AG04449 (cell line): ENCODE measurements at places on chromosomes 4 and X.
A peak's percentile ranks its signal among the peaks of the same experiment; 100 is the strongest.

DNA sequence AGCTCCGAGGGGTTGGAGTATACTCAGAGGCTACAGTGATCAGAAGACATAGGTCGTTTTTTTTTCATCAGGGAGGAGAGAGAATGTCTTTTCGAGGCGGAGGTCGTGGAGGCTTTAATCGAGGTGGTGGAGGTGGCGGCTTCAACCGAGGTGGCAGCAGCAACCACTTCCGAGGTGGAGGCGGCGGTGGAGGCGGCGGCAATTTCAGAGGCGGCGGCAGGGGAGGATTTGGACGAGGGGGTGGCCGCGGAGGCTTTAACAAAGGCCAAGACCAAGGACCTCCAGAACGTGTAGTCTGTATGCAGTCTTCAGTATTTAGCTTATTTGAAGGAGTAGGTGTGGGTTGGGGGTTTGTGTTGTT lies 500 bp downstream of the GAR1 start:
- no peak for DNase-seq

- no peak for DNase-seq
These were observed 127.2 kb downstream of the CCSER1 start for GRCh38 chr4:90254357-90254756.

DNA sequence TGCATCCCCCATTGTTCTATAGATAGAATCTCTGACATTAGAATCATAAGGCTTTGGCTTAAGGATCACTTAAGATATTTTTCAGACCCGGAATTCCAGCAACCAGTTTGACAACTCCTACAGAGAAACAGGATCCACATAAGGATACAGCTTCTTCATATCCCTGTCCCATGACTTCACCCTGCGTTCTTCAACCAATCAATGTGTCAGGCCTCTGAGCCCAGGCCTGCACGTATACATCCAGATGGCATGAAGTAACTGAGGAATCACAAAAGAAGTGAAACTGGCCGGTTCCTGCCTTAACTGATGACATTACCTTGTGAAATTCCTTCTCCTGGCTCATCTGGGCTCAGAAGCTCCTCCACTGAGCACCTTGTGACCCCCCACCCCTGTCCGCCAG lies 85.1 kb downstream of the MFAP3L start:
- DNase-seq = no peak

- DNase-seq = no peak
These were observed 111.1 kb downstream of the ZNF330 start for GRCh38 chr4:141331534-141332358.

DNA sequence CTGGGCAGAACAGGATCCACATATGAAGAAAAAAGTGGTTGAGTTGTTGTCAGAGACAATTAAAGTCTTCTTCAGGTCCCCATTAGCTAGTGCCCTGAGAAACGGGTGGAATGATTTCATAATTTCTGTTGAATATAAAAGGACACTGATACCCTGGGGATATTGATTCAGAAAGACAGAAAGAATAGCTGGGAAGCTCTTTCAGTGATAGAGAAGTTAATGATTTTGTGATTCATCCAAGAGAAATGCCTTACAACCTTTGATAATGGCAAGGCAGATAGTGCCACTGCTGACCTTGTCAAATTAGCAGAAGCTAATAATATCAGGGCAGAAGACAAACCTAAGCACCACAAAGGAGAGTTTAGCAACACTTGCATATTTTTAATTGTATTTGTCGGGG lies 37.9 kb downstream of the UNC5C start:
- DNase-seq = no peak

DNA sequence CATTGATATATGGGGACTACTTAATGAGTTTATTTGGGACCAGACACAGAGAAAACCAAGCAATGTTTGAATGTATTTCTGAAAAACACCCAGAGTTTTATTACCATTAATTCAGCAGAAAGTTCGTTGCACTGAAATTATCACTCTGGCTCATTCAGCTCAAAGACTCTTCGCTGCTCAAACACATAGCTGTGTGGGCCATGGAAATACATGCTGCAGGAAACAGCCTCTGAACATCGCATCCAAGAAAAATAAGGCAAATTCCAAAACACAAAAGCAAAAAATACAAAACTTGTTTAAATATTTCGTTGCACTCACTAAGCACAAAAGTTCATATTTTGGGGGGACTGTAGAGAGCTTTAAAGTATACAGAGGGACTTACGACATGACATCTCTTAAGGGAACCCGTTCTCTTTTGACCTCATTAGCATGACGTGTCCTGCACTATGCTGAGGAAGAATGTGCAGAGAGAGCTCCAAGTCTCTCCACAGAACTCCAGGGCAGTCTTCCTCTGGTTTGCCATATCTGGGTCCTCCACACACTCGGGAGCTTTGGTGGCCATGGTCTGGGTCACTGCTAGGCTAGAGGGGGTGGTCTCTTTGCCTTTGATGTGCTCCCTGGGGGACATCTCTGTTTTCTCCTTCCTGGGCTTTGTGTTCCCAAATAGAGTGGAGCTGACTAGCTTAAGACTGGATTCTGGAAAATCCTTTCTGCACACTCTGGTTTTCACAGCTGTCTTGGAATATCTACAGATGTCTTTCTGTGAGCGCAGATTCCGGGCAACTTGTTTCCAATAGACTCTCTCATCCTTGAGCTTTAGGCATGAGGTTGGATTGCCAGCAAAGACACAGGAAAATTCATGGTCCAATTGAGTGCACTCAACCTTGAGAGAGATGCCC lies 2.8 kb downstream of the FGFBP1 start:
- DNase-seq = no peak

- no peak for DNase-seq
These were observed 90.4 kb upstream of the RASGEF1B start for GRCh38 chr4:81562093-81562492.

GRCh38 chr4:140756319-140757231 lies at the start of gene TBC1D9:
Gene TBC1D9 (minus strand): TSS chr4:140756385. CDS start chr4:140756045, 340 bp downstream.
- no peak for DNase-seq

DNA sequence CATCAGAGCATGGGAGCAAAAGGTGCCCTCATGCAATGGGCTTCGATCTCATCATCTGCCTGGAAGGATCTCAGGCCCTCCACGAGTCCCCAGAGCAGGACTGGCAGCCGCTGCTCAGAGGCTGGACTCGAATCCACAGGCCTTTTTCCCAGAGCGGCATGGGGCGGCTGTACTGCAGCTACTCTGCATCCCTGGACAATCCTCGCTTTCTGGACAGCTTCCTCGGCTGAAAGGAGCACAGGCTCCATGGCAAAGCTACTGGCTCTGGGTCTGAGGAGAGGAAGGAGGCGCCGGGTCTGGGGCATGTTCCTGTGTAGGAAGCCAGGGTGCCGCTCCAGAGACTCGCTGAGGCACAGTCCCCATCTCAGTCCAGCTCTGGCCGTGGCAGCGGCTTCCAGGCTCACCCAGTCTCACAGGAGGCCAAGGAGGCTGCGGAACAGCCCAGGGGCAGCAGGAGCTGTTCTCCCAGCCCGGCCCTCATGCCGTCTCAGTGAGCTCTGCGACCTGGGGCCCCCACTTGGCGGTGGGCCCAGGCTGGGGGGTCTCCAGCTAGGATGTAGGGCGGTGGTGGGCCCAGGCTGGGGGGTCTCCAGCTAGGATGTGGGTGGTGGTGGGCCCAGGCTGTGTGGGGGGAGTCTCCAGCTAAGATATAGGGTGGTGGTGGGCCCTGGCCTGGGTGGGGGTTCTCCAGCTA lies 2.7 kb upstream of the SPON2 start:
- no peak for DNase-seq

DNA sequence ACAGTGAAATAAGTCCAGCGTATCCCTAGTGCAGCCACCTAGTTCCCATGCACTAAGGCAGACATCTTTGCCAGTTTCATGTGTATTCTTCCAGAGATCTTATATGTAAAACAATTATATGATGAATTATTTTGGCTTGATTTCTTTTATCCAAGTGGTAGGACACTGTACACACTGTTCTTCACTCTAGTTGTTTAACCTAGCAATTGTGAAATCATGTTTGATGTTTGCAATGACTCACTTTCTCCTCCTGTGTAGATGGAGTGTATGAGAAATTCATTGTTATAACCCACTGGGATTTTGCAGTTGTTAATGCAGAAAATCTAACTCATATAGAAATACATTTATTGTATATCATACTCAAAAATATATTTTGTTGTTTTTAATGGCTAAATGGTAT lies 17.5 kb upstream of the TBC1D1 start:
- DNase-seq = no peak

- DNase-seq = no peak
These were observed 29.6 kb downstream of the MFAP3L start for GRCh38 chr4:169996379-169997240.

GRCh38 chr4:25879991-25880651 lies 17.3 kb upstream of the SEL1L3 start:
- peak; percentile 24 for DNase-seq

DNA sequence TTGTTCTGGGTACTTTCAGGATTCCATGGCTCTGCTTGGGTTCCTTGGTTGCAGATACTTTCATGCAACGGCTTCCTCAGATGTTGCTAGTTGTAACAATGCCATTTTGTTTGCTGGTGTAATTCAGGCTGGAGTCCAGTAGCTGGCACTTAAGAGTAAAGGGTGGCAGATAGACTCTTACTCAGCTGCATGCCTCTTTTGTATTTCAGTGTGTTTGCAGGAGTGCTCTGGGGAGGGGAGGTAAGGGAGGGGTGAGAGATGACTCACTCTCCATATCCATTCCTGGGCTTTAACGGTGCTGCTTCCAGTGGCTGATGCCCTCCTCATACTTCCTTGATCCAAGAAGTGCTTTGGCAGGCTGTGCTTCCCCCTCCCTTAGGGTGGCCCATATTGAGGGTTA lies 155.2 kb downstream of the ZNF330 start:
- DNase-seq = peak; percentile 72

DNA sequence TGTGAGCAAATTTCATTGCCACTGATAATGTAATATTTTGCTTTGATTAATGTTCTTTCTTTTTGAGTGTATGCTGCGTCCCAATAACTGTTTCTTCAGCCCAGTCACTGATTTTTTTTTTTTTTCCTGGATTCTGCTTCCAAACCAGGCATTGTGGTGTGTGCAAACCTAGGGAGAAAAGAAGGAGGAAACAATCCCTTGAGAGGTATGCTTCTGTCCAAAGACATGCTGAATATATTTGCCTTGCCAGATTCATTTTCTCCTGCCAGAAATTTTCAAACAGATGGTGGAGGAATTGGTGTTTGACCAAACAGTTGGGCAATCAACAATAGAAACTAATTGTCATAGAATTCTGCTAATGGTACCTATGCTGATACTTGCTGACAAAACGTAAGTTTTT lies 753.6 kb downstream of the RPA4 start:
- no peak for DNase-seq

DNA sequence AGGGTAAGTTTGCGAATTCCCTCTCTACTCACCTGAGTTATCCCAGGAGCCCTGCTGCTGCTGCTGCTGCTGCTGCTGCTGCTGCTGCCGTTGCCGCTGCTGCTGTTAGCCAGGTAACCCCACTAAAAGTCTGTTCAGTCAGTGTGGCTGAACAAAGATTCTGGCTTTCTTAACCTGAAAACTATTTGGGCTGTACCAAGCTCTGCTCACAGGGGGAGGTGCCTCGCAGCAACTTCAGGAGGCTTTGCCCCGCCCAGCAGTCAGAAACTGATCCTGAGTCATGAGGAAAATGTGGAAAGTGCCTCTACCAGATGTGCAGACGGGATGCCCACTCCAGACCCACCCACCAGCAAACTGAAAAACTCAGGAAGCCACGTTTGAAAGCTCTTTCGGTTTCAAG lies at the start of gene CAPN6:
Gene CAPN6 (minus strand): TSS at position 145 of the 400 bp plus-strand sequence. CDS start 6,547 bp downstream, outside the sequence.
- DNase-seq = no peak

DNA sequence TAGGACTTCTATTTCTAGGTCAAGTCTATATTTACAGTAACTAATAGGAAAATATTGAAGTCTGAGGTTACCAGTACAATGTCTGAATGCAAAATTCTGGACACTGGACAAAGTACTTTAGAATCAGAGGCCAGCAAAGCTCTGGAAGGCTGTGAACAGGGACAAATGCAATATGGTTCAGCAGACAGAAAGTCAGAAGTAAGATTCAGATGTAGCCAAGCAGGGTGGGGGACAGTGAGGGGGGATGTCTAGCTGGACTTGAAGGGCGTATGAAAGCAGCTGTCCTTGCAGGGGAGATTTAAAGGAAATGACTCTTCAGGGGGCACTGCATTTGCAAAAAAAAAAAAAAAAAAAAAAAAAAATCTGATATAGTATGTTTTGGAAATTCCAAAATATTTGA lies 2.9 kb downstream of the SORBS2 start:
- no peak for DNase-seq

GRCh38 chr4:16165931-16166330 lies 60.3 kb downstream of the TAPT1 start:
- DNase-seq = no peak

GRCh38 chrX:48741834-48742233 lies 19.7 kb upstream of the GLOD5 start:
- DNase-seq = no peak

- DNase-seq = no peak
These were observed 87.0 kb downstream of the PHOX2B start for GRCh38 chr4:41661442-41662076.

- no peak for DNase-seq
These were observed 924.3 kb upstream of the DIAPH2 start for GRCh38 chrX:95760356-95760755.

GRCh38 chrX:148504506-148504905 lies 4.1 kb downstream of the AFF2 start:
- DNase-seq = no peak

DNA sequence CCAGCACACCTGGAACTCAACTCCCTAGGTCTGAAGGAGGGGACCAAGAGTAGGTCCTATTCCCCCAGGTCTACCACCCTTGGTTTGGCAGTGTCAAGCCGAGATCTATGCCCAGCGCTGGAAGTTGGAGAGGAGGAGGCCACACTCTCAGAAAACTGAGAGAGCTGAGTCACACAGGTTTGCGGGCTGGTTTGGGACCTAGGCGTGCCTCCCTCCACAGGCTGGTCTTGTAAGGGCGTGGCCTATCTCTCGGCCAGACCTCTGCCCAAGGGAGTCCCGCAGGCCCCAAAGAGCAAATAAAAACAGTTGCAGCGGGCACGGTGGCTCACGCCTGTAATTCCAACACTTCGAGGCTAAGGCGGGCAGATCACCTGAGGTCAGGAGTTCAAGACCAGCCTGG lies 52.9 kb upstream of the INTU start:
- DNase-seq = no peak

DNA sequence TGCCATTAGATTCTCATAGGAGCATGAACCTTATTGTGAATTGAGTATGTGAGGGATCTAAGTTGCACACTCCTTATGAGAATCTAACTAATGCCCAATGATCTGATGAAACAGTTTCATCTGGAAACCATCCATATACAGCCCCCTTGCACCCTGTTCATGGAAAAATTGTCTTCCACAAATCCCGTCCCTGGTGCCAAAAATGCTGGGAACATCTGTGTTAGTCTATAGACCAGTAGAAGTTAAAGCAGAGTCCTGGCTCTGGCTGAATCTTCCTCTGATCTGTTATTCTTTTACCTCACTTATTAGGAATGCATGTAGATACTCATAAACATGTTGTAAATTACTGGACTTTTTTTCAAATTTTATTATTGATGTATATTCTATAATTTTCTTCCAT lies 29.2 kb downstream of the SULT1B1 start:
- no peak for DNase-seq

DNA sequence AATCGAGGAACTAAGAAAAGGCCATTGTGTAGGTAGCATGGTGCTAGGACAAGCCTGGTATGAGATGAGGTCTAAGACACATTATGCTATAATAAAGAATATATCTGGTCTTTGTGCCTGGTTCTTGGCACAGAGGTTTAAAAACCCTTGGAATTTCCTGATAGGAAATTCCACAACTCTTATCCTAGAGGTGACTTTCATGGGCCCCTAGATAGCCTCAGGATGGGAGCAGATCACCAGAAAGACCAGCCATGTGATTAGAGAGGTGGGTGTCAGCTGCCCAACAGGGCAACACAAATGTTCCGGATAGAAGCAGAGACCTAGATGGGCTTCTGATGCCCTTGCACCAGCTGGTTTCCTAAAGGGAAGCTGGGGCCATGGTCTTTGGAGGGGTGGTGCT lies 107.2 kb downstream of the SCD5 start:
- DNase-seq = no peak
